ENCODE measurements at places on chromosomes 12 and 14. TPM values are rescaled to one million over a fixed set of nuclear protein-coding genes. Genes with fewer than 3 reads are reported as not detected.

The ACRBP gene
- total RNA-seq, result 0.78 TPM

The CACNA2D4 gene
- total RNA-seq, result not detected

The TAS2R30 gene
- total RNA-seq, result 12.2 TPM

GRCh38 chr14:23571701-23572523 lies 4.3 kb upstream of the AP1G2 start:
- no peak for DNase-seq

DNA sequence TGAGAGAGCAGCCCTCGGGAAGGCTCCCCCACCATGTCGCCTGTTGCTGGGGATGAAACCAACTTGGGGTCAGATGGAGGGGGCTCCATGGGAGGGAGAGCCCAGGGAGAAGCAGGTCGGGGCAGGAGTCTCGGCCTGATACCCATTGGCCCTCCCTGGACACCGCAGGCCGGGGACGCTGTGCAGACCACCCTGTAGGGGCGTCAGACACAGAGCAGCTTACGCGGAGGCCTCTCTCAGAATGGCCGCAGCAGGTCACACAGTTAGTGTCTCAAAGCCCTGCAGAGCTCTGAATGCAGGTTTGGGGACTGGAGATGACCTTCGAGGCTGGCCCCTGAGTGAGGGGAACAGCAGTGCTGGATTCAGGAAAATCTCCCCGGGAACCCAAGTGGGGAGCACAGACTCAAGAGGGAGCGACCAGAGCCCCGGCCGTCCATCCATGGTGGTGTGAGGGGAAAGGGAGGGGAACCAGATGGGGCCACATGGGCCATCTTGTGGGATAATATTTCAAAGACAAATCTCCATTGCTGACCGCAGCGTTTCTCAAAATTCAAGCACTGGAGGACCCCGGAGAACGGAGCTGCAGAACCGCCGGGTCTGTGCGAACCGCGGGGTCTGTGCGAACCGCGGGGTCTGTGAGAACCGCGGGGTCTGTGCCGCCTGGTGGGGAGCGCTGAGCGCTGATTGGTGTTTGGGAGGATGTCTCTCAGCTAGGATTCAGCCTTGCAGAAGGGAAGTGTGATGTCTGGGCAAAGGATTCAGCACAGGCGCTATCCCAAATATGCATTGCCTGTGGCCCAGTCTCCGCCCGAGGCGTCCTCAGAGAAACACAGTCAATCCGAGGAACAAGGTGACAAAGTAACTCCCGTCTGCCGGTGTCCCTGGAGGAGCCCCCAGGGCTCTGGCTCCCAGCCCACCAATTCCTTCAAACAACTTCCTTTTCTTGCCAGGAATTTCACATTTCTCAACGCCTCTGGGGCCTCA lies 324.4 kb upstream of the RTL1 start:
- DNase-seq, result no peak

DNA sequence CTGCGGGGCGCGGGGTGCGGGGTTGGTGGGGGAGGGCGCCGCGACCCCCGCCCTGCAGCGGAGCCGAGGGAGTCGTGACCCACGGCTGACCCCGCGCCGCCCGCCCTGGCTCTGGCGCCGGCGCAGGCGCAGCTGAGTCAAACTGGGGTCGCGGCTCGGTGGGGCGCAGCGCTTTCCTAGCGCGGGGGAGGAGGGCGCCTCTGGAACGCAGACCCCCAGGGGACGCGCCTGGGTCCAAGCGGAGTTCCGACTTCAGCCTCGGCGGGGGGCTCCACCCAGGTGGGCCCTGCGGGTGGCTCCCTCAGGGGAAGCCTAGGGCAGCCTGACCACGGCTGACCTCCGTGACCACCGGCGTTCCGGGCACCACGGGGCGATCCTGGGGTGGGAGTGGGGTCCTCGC lies 467 bp upstream of the ANHX start:
- DNase-seq, result no peak

DNA sequence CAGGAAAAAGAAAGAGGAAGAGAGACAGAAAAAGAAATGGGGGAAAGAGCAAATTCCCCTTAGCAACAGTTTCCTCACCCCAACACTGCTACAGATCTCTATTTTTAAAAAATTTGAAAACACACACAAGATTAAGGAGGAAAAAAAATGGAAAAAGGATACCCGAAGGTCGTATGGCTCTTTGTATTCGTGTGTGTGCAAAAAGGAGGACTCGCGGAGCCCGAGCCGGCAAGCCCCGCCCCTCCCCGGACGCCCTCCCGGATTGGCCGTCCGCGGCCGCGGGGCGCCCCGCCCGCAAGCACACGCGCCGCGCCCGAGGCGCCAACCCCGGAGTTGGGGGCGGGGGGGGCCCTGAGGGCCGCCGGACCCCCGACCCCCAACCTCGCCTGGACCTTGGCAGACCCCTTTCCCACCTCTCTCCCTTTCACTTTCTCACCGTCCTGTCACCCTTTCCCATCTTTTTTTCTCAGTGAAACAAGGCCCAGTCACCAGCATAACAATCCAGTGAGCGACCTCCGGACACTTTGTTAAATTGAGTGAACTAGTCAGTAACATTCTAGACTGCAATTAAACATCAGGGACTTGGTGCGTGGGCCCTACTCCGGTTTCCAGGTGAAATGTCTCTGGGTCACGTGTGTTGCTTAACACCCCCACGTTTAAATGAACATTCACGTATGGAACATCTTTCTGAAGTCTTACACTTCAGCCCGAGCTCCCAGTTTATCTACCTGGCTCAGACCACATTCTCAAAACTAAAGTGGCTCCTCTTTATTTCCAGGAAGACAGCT lies at the start of gene C14orf93:
TSS of gene C14orf93 (minus strand) at position 205 of the 788 bp plus-strand sequence. CDS start 11,120 bp downstream, outside the sequence.
- peak; percentile 85 for DNase-seq
